ENCODE measurements at places on chromosomes 1 and 21.

- DNase-seq = no peak
These were observed 945 bp downstream of the SRSF4 start for GRCh38 chr1:29180497-29181412.

DNA sequence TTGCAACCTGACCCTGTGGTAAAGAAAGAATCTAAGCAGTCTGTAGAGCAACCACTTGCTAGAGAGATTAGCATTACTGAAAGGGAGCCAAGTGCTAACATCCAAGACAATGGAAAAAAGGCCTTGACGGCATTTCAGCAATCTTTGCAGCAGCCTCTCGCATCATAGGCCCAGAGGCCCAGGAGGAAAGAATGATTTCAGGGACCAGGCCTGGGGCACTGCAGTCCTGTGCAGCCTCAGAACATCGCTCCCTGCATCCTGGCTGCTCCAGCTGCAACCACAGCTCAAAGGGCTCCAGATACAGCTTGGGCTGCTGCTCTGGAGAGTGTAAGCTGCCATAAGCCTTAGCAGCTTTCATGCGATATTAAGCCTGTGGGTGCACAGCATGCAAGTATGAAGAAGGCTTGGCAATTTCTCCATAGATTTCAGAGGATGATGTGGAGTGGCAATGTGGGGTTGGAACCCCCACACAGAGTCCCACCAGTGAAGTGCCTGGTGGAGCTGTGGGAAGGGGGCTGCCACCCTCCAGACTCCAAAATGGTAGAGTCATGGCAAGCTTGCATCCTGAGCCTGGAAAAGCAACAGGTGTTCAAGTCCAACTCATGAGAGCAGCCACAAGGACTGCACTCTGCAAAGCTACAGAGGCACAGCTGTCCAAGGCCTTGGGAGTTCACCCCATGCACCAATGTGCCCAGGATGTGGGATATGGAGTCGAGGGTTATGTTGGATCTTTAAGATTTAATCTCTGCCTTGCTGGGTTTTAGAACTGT, 110.6 kb upstream of the HMGB4 start:
- no peak for DNase-seq

DNA sequence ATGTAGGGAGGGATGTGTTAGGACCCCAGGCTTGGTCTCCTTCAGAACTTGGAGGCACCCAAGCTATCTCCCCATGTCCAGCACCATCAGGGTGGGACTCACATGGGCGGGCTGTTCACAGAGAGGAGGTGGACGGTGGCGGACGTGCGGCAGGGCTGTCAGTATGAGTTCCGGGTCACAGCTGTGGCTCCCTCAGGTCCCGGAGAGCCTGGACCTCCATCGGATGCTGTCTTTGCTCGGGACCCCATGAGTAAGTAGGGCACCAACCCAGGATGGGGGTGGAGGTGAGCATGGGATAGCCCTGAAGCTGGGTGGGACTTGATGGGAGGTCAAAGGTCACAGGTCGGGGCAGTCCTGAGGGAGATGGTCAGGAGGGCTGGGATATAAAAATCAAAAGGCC, 27.8 kb downstream of the IGFN1 start:
- no peak for DNase-seq

- no peak for DNase-seq
These were observed 1.2 kb downstream of the MAST2 start for GRCh38 chr1:45804669-45804969.

DNA sequence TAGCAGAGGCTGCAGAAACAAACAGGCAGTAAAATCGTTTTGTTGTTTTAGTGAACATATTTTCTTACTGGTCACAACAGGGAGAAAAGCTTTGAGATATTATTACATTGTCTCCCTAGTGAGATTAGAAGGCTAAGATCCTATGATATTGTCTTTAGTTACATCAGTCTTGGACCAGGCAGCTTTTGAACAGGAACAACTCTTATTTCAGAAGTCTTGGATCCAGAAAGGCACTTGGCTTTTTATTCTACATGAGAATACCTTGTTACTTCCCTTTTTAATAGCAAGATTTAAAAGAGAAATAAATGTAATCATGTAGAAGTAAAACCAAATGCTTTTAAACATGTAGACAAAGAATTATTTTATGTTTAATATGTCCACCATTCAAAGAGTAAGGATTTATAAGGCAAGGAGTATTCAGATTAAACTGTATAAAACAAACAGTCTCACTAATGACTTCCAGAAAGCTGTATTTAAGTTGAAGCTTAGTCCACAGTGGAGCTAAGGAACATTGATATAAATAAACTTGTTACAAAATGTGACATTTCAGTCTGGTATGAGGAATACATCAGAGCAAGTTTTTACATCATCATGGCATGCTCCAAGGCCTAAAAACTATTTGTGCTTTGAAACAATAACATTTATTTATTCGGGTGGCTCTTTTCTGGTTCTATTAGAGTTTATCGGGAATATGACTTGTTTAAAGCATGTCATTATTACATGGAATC, 72.2 kb downstream of the PHTF1 start:
- DNase-seq = no peak

Data from CD4-positive, alpha-beta T cell treated with Interleukin-2 at 100 ng/mL for 4 hours (primary cell).